ENCODE measurements at places on chromosomes 12 and 14.

DNA sequence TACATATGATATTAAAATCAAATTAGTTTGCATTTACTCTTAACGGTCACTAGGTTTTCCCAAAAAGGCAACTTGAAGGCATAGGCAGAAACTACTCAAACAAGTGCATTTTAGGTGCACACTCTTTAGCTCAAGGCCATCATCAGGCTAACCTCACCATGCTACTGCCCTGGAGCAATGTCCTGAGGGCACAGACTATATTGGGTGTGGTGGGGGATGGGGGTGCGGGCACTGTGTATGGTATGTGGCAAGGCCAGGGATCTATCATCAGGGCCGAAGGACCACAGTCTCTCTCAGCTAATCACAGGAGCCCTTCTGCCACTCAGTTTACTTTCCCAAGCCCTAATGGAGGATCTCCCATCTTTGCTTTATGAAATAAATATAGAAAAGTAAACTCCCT is 51.9 kb downstream of the SH2B3 start:
- DNase-seq: no peak

DNA sequence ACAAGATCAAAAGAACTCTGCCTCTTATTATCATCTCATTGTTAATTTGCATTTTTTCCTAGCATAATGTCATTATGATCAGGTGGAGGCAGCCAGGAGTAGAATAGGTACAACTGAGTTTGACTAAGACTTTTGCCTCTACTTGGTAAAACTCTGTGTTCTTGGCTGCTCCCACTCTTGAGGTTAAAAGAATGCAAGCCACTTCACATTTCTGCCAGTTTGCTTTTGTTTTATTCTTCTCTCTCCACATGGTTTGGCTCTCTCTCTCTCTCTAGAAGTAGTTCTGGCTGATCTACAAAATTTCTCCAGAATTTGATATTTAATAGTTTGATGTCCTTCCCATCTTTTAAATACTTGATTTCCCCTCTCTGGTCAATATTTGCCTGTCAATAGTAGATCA is 170.7 kb upstream of the E2F7 start:
- DNase-seq: no peak

GRCh38 chr12:110538869-110539622 is 36.9 kb downstream of the RAD9B start:
- DNase-seq: no peak

DNA sequence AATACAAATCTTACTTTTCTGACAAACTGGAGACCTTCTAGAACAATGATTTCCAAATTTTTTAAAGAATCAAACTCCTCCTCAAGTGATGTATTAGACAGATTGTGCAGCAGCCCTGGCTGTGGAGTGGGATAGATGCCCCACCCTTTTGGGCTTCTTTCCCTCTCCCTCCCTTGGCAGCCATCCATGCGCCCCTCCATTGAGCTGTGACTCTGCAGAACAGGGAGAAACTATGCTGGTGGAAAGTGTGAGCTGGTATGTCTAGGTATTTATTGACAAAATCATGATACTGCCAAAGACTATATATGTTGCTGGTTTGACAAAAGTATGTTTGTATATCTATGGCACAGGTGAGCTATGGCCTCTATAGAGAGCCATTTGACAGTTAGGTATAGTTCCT is 138.5 kb downstream of the KTN1 start:
- no peak for DNase-seq

GRCh38 chr12:118032188-118032587 is 15.7 kb downstream of the RFC5 start:
- no peak for DNase-seq

DNA sequence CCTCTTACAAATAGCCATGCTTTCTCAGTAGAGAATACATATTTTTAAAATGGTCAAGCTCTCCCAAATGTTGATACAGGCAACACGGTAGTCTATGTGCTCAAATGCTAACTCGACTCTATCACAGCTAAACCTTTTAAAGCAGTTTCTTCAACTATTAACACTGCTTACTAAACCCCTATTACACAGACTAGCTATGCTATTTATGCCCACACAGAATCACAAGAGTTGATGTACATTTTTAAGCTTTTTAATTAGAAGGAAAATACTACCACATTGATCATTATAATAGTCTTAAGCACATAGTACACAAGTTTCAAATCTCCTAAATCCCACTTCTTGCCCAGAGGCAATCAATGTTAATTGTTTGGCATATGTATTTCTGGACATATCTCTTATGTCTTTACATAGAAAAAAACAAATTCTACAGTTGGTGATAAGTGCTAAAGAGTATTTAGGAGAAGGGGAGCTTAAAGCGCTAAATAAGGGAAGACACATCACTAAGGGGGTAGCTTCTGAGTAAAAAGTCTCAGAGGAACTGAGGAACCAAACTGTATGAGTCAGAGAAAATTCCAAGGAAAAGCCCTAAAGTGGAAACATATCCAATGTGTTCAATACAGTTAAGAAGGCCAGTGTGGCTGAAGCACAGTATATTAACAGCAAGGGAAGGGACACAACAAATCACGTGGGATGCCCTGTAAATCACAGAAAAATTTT is 13.7 kb downstream of the HNRNPC start:
- no peak for DNase-seq

DNA sequence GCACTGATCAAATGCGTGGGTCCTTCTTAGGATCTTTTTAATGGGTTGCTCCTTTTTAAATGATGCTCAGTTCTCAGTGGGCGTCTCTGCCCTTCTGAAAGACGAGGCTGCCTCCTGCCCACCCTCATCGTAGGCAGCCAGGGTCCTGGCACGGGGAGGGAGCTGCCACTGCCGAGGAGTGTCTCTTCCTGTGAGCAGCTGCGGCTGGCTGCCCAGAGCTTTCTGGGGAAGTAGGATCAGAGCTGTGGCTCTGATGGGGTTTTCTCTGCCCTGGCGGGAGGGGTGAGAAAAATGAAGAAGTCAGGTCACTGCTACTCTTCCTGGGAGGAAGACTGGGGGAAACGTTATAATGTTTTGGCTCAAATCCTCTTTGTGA is 31.1 kb upstream of the BEGAIN start:
- DNase-seq: no peak

DNA sequence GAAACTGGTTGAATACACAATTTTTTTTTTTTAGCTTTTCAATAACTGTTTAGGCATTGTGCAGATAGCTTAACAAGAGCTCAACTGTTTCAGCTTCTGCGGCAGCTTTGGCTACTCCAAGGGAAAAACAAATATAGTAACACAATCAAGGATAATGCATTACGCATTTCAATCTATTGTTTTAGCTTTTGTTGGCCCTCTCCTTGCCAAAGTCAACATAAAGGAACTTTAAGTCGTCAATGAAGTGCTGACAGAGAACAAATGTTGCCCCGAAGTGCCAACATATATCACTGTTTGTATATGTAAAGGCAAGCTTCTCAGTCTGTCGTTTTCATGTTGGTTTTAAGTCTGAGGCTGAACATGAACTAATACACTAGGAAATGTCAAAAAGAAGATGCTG is 1087.4 kb upstream of the FLRT2 start:
- no peak for DNase-seq

DNA sequence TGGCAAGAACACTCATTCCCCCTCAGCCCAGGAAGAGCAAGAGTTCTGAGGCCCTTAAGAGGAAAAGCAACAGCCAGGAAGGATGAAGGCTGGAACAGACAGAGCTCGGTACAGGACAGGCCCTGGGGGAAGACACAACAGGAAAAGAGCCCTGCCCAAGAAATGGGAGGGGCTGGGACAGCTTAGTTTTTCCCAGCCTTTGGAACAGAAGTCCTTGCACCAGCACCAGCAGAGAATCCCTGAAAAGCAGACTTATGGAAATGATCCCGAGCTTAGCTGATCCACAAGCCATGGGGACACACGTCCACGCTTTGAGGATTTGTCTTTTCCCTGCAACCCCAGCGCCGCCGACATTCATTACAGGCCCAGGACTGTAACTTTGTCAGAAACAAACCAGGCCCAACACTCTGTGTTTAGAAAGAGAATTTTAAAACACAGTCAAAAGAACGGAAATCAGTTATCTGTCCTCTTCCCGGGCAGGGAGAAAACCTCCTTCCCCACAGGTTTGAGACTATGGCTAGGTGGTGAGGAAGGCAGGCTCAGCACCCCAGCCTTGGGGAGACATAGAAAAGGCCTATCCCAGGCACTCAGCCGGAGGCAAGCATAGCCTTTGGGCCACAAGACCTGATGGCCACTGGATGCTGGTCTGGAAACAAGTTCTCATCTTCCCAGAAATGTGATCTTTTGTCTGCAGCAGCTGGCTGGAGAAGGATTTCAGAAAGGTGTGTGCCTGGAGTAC is 4.0 kb upstream of the AVIL start:
- no peak for DNase-seq

GRCh38 chr14:39434401-39434800 is 2.2 kb upstream of the FBXO33 start:
- no peak for DNase-seq

- DNase-seq: no peak
These were observed 762 bp downstream of the PPP2R5E start for GRCh38 chr14:63542231-63542999.

DNA sequence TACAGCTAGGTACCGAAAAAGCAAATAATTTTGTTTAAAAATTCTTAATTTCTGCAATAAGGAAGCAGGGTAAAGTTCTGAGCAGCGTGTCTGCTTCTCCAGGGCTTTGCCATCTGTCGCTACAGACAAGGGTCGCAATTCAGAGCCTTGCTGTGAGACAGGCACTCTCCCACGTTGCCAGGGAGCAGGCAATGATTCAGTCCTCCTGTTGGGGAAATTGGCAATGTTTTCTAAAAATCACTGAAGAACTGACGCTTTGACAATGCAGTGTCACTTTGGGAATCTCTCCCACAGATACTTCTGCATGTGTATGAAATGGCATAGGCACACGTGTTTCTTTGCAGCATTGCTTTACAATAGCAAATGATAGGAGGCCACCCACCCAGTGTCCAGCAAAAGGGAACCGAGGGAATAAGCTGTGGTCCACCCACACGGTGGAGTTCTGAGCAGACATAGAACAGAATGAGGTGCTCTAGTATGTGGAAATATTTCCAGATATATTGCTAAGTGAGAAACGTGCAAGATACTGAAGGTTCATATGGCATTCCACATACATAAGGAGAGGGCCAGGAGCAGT is 16.0 kb upstream of the HIP1R start:
- no peak for DNase-seq

DNA sequence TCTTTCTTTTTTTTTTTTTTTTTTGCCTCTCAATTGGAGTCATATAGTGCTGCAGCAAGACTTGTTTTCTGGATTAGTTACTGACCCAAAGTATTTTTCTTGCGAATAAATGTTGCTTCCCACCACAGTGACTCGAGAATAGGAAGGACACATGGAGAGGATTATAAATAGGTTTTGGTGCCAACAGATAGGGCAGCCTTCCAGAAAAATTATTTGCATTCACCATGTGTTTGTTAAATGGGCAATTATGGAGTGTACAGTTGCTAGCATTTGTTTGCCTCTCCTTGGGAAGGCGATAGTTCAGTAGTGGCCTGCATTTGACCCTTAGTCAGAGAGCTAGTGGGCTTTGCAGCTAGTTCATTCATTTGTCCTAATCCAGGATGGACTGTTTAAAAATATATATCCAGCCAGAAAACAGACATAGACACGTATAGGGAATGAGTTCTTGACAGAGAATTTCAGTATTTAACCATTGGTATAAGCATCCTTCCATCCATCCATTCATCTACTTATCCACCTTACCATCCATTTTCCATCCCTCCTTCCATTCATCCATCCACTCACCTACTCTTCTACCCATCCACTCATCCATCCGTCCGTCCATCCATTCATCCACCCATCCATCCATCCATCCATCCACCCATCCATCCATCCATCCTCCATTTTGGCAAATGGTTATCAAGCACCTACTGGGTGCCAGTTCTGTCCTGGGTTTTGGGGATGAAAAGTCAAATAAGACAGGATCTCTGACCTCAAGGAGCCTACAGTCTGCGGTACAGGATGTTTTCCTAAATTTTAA is 67.5 kb downstream of the CHST11 start:
- no peak for DNase-seq

DNA sequence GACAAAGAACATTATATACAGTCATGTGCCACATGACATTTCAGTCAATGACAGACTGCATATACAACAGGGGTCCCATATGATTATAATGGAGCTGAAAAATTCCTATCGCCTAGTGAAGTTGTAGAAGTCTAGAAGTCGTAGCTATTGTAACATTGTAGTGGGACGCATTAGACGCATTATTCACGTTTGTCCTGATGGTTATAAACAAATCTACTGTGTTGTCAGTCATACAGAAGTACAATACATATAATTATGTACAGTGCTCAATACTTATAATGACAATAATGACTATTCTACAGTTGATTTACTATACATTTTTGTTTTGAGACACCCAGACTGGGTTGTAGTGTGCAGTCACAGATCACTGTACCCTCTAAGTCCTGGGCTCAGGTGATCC is 64.1 kb upstream of the AP4S1 start:
- no peak for DNase-seq

GRCh38 chr12:45464699-45465098 is 248.8 kb downstream of the ANO6 start:
- DNase-seq: no peak

- DNase-seq: peak; percentile 23
These were observed 551 bp downstream of the RAP1B start for GRCh38 chr12:68611094-68611805.

DNA sequence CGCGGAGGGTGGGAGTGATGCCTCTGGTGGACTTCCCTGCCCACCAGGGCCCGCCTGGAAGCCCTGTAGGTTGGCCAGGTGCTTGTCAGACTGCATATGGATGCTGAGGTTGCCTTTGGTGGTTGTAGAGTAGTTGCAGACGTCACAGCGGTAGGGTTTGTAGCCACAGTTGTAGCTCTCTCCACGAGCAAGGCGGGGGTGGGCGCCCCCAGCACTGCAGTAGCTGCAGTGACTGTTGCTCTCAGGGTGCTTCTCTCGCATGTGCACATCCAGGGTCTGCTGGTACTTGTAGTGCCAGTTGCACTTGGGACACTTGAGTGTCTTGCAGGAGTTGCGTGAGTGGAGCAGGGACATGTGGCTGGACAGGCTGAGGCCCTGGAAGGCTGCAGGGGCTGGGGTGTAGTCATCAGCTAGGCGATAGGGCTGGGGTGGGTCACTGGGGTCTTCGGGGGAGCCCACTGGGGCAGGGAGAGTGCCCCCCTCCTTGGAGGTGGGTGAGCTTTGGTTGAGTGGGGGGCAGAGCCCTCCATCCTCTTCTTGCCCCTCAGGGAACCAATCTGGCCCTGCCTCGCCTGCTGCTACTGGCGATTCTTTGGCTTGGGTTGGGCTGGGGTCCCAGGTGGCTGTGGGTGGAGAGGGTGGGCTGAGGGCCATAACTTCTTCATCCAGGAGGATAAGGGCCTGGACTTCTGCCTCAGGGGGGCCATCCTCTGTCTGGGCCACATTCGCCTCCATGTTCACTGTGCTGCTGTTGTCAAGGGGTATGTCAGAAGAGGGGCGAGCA is 17.7 kb downstream of the ZFHX2 start:
- no peak for DNase-seq

DNA sequence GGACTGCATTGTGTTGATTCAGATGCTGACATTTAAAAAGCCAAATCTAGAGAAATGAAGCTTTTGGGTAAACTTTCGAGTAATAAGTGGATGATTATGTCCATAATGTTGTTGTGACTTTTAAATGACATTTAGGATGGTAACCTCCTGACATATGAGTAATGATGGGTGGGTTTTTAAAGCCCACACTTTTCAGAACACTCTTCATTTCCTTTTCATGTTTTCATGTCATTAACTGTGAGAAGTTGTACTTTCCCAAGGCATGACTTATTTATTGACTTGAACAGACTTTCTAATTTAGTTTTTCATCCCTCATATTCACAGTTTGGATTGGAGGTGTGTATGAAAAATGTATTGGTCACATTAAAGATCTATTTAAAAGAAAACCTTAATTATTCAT is 35.5 kb downstream of the RGS6 start:
- no peak for DNase-seq

- no peak for DNase-seq
These were observed 15.0 kb downstream of the KCTD10 start for GRCh38 chr12:109461846-109462756.

- DNase-seq: no peak
These were observed 624 bp upstream of the PWP1 start for GRCh38 chr12:107684990-107685359.

All from stimulated activated CD4-positive, alpha-beta T cell treated with anti-CD3 and anti-CD28 coated beads, Interleukin-1b, Interleukin-23, amount 100 ng/mL, for 24 hours (primary cell).